NCI-H1436 treated with DMSO at 0.1 percent for 48 hours (cell line): ENCODE measurements at places on chromosomes 2 and 18.

GRCh38 chr2:240507778-240508251, 50.0 kb downstream of the ANKMY1 start:
- DNase-seq, result no peak

DNA sequence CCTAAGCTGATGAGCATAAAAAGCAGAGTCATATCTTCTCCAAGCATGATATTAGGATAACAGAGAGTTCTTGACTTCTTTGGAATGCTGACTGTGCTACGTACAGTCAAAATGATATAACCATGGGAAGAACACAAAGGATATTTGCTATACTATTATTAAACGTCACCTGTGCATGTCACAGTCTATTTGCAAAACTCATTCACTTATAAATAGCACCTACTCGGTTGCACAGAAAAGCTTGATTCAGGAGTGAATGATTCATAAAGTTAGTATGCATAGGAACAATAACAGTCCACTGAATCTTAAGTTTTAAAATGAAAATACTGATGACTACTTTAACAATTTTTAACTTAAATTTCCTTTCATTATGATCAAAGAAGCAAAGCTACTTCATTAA, 83.3 kb downstream of the SP3 start:
- no peak for DNase-seq

DNA sequence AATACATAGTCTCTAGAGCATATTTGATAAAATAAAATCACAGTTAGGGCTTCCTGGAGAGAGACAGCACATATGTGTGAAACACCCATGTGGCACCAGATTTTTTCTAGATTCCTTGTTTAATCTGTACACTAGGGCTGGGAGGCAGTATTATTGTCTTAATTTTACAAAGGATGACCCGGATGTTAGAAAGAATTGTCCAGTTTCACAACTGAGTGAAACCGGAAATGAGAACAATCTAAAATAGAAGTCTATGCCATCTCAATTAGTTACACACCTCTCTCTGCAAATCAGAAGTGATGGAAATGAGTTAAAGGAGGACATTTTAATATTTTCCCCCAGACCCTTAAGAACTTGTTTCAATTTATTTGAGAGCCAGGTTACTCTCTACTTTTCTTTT, 463.7 kb upstream of the DSEL start:
- no peak for DNase-seq

DNA sequence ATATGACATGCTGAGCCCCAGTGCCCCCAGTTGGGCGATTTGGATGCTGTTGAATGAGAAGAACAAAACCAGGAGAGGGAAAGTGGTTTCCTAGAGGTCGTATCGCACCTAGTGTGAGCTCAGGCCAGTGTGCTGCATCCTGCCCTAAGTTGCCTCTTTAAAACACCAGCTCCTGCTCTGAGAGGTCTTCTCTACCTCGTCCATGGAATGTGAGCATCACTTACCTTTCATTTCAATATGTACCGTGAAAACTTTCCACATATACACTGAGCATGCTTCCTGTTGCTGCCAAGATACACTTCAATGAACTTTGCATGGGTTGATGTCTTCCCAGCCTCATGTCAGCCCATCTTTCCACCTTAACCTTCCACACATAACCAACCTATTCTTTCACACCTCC, 55.6 kb downstream of the MYT1L start:
- no peak for DNase-seq

DNA sequence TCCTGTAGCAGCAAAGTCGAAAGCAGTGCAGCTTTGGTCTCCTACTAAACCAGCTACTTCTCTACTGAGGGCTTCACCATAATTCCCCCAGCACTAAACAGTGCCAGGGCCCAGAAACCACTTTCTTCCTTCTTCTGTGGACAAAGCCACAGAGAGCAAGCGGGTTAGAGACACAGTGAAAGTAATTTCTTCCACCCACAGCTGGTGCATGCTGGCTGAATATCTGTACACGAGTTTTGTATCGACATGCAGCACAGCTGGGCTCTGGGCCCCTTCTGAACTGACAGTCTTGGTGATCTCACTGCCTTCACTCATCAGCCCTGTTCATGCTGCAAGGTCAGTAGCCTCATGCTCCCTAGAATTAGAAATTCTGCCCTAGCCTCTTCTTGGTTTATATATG, 74.0 kb upstream of the SULT1C3 start:
- no peak for DNase-seq

DNA sequence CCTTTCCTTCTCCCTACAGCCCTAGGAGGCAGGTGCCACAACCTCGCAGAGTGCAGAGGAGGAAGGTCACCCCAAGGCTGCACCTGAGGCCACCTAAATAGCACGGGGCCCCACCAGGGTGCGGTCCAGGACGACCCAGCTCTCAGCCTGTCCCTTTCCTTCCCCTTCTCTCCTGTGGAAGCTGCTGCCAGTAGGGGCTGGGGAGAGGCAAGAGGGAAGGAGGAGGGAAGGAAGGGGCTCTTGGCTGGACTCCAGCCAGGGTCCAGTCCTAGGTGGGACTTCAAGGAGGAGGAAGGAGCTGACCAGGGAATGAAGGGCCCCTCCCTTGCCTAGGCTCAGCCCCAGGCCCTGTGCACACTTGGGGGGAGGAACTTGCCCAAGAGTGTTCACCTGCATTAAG, 11.1 kb downstream of the CRACDL start:
- no peak for DNase-seq

GRCh38 chr18:5380586-5380985, 85.1 kb upstream of the ZBTB14 start:
- no peak for DNase-seq

GRCh38 chr2:220767591-220768255, 804.4 kb downstream of the EPHA4 start:
- DNase-seq, result no peak

DNA sequence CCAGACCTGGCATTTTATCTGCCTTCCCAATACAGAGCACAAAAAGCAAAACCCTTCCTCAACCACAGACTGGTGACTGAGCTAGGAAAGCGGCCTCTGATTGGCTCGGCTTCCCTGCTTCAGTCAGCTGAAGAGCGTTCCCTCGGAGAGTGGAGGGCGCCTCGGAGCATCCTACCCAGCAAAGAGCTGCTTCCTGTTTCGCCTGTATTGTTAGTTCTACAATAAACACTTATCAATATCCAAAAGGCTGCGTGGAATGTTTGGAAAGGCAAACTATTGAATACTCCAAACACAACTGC, 125.0 kb downstream of the CACNB4 start:
- peak; percentile 15 for DNase-seq

- DNase-seq, result no peak
These were observed 56.2 kb downstream of the HNMT start for GRCh38 chr2:138020432-138020831.

DNA sequence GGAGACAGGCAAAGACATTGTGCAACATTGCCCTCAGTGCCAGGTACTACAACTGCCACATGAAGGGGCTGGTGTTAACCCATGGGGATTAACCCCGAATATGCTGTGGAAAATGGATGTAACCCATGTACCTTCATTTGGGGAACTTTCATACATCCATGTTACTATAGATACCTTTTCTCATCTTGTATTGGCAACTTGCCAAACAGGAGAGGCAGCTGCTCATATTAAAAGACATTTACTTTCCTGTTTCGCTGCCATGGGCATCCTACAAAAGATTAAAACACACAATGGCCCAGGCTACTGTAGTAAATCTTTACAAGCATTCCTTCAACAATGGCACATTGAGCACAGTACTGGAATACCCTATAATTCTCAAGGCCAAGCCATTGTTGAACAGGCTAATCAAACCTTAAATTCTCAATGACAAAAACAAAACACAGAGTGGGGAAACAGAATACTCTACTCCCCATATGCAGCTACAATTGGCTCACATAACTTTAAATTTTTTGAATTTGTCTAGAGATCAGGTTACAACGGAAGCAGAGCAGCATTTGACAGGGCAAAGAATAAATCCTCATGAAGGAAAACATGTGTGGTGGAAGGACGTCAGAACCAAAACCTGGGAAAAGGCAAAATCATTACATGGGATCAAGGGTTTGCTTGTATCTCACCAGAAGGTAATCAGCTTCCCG, 1723.5 kb upstream of the LRRTM1 start:
- DNase-seq, result no peak

DNA sequence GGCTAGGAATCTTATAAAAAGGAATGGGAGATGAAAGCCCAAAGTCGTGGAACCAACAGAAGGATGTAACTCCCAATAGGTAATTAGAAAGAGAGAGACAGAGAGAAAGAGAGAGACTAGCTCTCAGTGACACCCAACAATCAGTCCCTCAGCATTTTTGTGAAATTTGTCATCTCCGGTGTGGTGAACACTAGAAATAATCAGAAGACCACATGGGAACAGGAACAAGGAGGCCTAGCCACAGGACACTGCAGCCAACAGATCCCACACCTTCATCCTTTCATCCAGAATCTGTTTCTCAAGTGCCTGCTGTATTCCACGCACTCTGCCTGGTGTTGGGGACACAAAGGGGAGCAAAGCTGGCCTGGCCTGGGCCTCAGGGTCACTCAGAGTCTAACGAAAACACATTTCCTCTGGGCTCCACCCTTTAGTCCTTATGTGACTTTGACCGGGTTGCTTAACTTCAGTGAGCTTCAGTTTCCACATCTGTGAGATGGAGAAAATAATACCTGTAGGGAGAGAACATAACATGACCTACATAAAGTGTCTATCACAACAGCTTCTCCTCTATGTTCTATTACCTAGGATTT, 53.1 kb downstream of the EHD3 start:
- no peak for DNase-seq

DNA sequence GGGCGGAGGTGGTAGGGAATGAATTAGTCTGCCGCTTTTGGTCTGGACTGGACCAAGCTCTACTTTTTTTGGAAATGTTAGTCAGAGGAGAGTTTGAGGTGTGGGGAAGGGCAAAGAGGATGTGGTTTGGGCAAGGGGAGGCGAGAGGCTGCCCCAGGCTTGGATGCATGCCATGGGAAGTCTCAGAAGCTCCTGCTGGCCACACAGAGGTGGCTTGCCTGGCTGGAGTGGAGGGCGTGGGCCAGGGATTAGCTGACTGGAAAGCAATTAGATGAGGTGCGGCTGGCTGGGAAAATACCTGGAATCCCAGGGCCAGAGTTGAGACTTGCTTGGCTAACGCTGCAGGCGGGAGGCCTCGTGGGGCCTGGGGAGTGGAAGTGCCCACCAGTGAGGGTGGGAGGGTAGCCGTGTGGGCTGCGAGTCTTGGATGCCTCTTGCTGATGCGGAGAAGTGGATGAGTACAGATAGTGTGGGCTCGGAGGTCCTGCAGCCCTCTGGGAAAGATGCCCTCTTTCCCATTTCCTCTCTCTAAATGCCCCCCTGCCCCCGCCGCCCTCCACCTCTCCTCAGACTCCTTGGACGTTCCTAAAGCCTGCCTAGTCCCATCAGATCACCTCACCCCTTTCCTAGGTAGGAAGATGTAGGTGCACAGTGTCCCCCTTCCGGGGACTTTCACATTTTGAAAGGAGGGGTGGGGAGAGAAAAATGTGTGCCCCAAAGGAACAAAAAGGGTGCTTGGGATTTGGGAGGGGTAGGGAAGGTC, 117.6 kb downstream of the SMAD7 start:
- no peak for DNase-seq

DNA sequence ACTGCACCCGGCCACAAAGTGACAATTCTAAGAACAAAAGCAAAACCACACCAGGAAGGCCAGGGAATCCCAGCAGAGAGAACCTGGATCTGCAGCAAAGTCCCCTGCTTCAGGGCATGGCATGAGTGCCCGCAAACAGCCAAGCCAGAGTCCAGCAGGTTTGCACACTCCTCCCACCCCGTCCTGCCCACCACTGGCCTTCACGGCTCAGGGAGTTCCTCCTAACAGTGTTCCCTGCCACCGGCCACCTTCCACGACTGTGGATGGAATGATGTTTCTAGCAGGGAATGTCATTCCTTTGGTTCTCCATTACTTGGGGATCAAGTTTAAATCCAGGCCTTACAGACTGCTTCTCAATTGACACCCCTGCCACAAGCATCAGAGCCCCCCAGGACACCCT, 42.0 kb upstream of the B3GNT7 start:
- no peak for DNase-seq

GRCh38 chr2:117523711-117524238, 290.7 kb upstream of the DDX18 start:
- DNase-seq, result no peak

- DNase-seq, result no peak
These were observed 11.3 kb downstream of the SMAD7 start for GRCh38 chr18:48939205-48940097.

GRCh38 chr2:20136149-20136548, 84.7 kb upstream of the LAPTM4A start:
- no peak for DNase-seq

GRCh38 chr2:72028351-72028995, 119.2 kb downstream of the CYP26B1 start:
- no peak for DNase-seq

DNA sequence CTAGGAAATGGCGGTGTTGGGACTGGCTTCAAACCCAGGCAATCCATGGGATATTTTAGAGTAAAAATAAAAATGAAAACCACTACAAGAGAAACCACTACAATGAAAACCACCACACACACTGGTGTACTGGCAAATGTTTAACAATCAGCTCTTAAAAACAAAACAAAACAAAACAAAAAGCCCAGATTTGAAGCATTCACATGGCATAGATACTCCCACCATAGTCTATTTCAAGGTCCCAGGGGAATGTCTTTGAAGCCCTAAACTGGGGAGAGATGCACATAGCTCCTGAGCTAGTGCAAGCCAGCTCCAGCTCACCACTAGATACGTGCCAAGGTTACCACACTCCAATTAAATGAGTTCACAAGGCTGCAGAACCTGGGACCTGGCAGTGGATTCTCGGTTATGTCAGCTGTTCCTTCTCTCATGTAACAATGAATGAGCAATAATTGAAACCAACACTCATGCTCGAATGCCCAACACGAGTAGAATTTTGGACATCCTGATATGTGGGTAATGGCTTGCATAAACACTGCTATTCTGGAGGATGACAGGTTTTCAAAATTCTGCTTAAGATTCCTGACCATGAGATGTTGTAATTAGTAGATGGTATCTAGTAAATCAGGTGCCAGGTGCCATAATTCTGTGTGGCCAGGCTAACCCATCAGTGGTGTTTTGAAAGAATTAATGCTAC, 102.2 kb downstream of the OSBPL6 start:
- no peak for DNase-seq

GRCh38 chr2:15660491-15661294, 69.0 kb downstream of the DDX1 start:
- DNase-seq, result no peak

GRCh38 chr2:39156107-39156506, 35.3 kb upstream of the SOS1 start:
- no peak for DNase-seq

DNA sequence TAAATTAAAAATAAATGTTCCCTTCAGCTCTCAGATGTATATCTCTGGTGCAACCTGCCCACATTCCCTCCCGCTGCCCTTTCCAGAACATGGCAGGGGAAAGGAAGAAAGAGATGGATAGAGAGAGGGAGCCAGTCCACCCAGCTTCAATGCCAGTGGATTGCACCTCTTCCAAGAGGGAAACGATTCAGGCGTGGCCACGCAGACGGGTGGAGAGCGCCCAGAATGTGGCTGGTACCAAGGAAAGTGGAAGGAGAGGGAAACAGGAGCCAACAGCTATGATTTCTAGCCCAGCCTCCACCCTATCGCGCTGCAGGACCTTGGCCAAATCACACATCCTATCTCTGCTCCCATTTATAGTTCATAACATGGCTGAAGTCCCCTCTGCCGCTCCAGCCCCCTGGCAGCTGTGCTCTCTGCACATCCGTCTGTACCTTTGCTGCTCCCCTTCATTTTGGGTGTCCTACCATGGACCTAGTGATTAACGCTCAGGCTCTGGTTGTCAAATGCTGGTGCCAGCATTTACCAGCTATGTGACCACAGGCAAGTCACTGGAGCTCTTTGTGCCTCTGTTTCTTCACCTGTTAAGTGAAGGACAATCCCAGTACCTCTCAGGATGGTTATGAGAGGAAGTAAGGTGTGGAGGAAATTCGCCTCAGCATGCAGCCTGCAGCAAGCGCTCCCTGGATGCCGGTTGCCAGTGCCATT, 66.5 kb downstream of the SFXN5 start:
- no peak for DNase-seq
